Left kidney (tissue), 8 donors: ENCODE measurements at places on chromosomes 16 and 17.

- DNase-seq: no peak
Observed at GRCh38 chr17:49565948-49566491, 9.7 kb upstream of the NXPH3 start.

DNA sequence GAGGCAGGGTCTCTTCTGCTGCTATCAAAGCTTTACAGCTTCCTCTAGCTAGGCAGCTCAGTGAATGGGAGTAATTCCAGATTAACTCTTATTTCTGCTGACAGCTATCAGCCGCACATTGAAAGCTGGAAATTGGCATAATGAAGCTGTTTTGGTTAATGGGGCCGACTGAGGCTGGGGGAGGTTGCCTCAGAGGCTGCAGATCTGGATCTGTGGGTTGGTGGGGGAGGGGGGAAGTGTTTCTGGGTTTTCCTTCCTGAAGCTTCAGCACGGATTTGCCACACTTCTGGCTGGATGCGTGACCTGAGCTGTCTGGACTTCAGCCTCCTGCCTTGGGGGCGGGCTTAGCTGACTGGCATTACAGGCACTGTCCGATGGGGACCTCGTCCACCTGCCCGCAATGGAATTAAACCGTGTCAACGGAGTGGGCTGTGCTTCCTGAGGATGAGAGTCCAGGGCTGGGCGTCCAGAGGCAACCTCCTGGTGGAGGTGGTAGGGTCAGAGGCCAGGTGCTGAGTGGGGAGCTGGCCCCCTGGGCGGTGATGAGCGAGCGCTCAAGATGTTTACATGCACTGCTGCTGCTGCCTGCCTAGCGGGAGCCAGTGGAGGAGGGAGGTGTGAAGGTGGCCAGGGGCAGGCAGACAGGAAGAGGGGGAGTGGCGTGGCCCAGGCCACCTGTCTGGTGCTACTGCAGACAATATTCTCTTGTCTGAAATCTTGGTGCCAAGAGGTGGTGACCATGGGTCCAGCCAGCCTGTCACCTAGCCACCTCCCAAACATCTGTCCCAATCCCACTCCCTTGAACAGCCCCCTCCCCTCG, 6.7 kb upstream of the ABCC3 start:
- no peak for DNase-seq

DNA sequence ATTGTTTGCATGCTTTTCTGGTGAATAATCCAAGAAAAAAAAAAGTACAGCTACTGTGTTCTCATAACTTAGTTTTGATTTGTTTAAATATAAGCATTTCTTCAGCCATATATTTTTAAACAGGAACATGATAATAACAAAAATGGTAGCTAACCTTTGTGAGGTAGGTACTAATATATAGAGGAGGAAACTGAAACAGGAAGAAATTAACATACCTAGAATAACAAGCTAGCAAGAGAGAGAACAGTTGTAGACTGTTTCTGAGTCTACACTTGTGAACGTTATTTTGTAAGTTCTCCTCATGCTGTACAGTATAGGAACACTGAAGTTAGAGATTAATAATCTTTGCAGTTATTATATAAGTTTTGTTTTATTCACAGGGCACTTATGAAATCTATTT, 49.3 kb downstream of the NSRP1 start:
- DNase-seq: no peak

DNA sequence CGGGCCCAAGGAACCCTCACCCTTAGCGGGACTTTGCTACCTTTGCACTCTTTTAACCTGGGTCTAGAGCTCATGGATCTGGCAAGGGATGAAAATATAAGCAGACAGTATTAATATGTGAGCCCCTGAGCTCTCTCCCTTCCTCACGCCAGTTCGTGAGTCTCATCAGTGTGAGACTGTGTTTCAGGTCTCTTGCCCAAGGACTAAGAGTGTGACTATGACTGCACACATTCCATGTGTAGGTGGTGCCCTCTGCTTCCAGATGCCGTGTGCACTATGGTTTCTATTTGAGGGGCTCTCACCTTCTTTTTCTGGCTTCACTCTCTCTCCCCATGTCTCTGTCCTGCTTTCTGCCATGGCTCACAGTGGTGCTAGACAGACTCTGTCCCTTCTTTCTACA, 40.5 kb downstream of the DHRS7B start:
- DNase-seq: no peak

- DNase-seq: no peak
Observed at GRCh38 chr16:77820340-77820739, 32.0 kb downstream of the VAT1L start.

GRCh38 chr17:35238821-35239220, 4.1 kb upstream of the SLFN5 start:
- DNase-seq: no peak
